ENCODE measurements at places on chromosomes 11 and 22.
A peak's percentile ranks its signal among the peaks of the same experiment; 100 is the strongest.

DNA sequence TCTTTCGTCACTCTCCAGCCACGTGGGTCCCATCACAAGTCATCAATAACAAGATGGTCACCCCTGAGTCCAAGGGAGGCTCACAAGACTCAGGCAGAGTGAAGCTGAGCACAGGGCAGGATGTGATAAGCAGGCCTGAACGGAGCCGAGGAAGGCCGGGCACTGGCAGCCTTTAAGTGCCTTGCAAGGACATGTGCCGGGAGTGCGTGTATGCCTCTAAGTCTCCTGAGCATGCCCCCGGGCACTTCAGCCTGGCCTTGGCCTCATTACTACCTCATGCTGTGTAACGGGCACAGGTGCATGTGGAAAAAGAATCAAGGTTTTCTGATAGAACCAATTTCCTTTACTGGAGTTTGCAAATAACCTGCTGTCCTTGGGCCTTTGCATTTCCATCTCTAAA, 55.8 kb downstream of the UBASH3B start:
- DNase-seq: no peak

DNA sequence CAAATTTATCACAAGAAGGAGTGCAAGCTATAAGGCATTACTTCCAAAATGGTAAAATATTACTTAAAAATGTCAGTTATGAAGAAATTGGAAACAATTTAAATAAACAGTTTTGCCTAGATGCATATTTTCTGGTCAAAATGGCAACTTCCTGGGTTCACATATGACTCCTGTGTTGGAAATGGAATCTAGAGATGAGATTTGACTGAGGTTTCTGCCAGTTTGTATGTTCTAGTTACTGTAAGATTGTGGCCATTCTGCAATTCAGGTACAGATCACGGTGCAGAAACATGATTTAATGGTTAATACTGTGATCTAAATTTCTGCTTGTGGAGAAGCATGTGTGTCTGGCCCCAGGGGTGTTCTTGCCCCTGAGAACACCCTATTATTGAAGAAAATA, 3.4 kb upstream of the OR4C6 start:
- no peak for DNase-seq

DNA sequence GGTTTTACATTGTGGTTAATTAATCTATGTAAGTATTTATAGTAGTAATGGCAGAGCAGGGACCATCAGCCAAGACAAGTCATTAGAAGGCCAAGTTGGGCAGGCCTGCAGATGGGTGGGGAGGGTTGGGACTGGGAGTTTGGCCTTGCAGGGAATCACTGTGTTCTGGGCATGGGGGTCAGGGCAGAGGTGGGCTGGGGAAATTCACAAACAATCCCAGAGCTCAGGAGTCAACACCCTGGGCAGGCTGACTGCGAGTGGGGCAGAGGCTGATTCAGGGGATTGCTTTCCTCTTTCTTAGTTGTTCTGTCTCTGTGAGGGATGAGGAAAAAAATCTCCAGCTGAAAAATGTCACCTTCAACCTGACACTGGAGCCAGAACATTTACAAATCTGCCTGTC, 322.5 kb downstream of the NTM start:
- no peak for DNase-seq

- DNase-seq: no peak
Measured at GRCh38 chr22:41862160-41862529, 29.2 kb downstream of the SREBF2 start.

DNA sequence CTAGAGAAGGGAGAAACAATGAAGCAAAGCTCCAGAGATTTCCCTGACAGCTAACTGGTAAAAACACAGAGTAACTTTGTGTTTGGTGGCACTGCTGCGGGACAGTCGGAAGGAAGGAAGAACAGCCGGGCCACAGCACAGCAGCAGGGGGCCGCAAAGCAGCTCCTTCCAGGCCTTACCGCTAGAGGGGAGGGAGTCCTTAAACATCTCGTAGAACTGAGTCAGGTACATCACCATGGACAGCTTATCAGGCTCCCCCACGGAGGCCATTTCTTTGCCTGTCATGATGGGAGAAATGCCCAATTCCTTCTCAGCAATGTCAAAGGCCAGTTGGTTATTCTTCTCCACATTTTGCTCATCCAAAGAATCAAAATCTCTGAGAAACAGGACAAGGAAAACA, 114.6 kb upstream of the BID start:
- DNase-seq: no peak

GRCh38 chr11:19253153-19253745, 12.5 kb upstream of the E2F8 start:
- no peak for DNase-seq

DNA sequence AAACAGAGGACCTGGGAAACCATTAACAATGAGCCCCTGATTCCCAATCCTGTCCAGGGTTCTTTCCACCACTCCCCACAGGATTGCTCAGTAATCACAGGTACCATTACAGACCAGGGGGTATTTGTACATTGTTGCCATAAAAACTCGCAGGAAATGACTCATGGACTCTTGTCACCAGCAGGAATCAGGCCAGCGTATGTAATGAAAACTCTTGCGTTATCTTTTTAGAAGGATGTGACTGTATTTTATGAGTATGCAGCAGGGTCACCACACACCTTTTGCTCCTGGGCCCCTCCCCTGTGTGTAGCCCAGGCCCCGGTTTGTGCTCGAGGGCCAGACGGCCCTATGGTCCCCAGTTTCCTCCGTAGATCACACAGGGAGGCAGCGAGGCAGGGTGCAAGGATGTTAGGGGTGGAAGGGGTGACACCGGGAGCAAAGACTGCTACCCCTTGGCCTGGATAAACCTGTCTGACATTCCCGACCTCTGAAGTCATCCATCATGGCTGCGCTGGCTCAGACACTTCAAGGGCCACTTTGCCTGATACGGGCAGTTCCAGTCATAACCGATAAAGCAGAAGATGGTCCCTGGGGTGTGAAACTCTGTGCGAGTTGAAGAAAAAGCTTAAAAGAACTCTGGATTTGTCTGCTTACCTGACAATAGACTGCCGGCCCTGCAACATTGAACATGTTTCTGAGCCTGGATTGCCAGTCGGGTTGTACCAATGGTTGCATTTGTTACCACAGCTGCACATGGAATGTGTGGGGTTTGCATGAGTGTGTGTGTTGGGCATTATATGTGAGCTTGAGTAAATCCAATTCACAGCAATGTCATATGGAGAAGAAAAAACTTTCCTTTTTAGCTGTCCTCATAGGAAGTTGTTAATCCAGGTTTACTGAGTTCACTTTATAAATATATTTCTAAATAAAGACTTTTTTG, 56.9 kb downstream of the MICAL2 start:
- no peak for DNase-seq

GRCh38 chr11:8756201-8756600, 73.6 kb downstream of the RPL27A start:
- DNase-seq: no peak

- DNase-seq: peak; percentile 34
Measured at GRCh38 chr11:62152245-62153086, 28.7 kb downstream of the INCENP start.

DNA sequence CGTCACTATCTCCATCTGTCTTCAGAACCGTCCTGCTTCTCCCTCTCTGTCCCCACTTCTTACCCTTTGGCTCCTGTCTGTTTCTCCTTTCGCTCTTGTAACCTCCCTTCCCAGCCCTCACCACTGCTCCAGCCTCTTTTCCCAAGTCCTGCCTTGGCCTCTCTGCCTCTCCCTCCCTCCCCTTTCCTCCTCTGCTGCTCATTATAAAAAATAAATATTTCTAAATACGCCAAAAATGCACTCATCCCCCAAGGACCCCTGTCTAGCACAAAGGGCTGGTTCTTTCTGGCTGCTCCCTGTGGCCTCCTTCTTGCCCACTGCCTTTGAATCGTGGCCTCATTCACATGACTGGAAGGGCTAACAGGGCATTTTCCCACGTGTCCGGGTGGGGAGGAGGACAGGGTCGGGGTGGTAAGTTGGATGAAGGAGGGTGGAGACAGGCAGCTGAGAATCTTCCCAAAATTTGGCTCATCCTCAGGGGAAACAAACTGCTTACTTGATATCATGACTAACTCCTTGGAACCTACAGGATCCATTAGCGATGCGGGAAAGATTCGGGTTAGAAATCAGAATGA, 26.4 kb upstream of the OAF start:
- DNase-seq: no peak

DNA sequence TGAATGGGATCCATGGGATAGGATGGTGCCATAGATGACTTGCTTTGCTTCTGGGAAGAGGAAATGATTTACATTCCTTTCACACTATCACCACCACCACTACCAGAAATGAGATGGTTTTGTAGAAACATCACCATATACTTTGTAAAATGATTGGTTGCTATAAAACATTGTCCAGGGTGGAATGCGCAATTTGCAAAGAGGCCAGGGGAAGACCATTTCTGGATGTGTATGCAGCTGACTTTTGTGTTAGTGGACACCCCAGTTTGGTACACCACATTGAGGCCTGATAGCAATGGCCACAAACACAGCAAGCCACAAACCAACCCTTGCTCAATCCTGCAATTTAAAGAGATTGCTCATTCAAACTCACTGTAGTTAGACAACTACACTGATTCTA, 56.7 kb upstream of the RCN1 start:
- DNase-seq: no peak

- DNase-seq: no peak
Measured at GRCh38 chr11:78231962-78232501, 43.3 kb downstream of the USP35 start.

DNA sequence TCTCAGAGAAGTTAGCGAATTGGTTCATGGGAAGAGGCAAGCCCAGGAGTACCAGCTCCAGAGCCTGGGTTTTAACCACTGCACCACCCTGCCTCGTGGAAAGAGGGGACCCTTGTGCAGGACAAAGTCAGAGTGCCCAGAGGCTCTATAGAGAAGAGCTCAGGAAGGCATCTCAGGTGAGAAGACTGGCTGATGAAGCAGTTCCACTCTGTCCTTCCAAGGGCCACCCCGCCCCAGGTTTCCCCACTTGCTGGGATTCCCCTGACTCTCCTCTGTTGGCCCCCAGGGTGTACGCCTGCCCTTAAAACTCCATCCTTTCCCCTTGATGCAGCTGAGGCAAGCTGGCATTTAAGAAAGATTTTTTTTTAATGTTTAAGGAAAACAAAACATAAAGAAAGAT, 265.8 kb downstream of the BUD13 start:
- DNase-seq: no peak

DNA sequence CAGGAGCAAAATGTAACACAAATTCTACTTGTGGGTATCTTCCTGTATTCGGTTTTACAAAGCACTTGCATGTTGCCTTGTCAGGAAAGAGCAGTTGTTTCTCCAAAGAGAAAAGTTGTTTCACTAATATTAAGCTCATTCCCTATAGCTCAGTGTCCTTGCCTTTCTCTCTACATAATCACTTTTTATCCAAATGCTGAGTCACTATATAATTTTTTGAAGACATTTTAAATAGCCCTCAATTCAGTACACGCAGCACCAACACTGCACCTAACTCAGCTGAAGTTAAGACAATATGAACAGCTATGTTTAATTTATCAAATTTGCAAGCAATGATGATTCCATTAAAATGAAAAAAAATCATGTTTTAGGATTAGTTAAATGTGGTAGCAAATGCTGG, 14.5 kb upstream of the MRTFA start:
- no peak for DNase-seq

GRCh38 chr22:17866127-17866526, 91.9 kb upstream of the BID start:
- DNase-seq: no peak

GRCh38 chr22:48799227-48799970, 1028.3 kb downstream of the BRD1 start:
- DNase-seq: no peak

DNA sequence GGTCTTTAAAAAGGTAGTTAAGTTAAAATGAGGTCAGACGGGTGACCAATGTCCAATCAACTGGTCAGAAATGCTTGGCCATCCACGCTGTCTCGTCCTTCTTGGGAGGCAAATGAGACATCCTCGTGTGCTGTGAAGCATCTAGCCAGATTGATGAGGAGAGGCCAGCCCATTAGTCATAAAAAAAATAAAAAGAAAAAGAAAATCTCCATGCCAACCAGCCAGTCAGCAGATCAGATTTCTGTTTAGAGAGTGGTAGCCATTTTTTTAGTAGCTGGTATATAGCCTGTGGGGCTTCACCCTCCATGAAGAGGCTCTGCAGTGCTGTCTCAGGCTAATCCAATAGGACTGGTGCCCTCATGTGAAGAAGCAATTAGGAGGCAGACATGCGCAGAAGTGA, 343.1 kb upstream of the SYN3 start:
- no peak for DNase-seq

DNA sequence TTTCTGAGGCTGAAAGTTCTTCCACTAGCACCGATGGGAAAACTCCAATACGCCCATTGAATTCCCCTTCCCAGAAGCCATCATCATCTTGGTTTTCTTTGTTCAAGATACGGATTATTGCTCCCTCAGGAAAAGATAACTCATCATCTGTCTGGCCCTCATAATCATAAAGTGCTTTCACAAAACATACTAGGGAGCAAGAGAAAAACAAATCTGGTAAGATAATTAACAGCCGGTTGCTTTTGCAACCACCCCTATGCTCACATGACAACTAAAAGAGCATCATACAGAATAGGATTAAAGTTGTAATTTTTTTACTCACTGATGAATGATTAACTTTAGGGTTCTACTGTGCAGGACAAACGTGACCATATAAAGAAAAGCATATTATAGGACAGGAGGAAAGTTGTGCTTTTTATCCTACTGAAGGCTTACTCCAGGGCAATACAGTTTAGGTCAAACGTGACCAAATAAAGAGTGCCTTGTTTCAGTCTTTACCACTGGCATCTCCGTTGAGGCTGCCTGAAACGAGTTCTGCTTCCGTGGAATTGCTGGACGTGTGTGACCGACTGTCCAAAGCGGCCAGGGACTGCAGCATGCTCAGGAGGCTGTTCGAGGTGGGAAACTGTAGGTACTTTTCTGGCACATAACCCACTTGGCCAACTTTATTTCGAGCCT, 28.6 kb downstream of the ATG16L2 start:
- no peak for DNase-seq

DNA sequence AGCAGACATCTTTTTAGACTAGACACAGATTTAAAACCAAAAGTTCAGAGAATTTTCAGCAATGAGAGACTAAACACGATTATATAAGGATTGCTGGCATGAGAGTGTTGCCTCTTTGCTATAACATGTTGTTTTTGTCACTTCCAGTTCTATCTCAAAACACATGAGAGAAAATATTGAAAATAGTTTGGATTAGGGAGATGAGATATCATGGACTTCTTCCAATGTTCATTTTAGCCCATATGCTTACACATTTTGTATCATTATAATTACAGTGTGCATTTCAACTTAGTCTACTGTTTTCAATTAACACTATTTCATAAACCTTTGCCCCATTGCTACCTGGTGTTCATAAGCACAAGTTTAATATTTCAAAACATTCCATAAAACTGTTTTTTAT, 175.9 kb upstream of the PGR start:
- no peak for DNase-seq

- DNase-seq: no peak
Measured at GRCh38 chr11:32045456-32045855, 45.4 kb upstream of the RCN1 start.

GRCh38 chr22:39967103-39967829, 7.1 kb downstream of the TMA7B start:
- DNase-seq: no peak

GRCh38 chr11:28739489-28740280, 631.5 kb downstream of the METTL15 start:
- no peak for DNase-seq
